Activated CD4-positive, alpha-beta T cell treated with anti-CD3 and anti-CD28 coated beads, Interleukin-2, amount 10 ng/mL, durations not matched to agents 7 days and 5 days (primary cell): ENCODE measurements at places on chromosomes 2 and 18.

- no peak for DNase-seq
Observed at GRCh38 chr2:240643093-240643810, 18.0 kb downstream of the GPR35 start.

DNA sequence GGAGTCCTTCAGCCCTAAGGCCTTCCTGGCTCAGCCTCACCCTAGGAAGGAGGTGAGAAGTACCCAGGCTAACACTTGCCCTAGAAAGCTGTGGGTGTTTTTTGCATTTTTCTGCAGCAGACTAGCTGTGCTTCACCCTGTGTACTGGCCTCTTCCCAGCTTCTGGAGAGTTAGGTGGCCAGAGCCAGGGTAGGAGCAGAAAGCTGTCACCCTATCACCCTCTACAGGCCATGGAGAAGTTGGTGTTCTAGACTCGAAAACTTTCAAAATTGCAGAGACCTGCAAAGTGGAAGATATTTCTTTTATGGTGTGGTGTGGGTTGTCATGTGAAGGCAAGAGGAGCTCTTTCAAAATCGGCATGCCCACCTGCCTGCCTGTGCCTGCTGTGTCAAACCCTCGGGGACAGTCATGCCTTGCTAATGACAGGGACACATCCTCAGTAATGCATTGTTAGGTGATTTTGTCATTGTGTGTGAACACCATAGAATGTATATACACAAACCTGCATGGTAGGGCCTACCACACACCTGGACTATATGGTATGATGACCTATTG is 29.8 kb downstream of the EHD3 start:
- DNase-seq, result no peak

- no peak for DNase-seq
Observed at GRCh38 chr2:235229236-235229635, 264.6 kb upstream of the AGAP1 start.

DNA sequence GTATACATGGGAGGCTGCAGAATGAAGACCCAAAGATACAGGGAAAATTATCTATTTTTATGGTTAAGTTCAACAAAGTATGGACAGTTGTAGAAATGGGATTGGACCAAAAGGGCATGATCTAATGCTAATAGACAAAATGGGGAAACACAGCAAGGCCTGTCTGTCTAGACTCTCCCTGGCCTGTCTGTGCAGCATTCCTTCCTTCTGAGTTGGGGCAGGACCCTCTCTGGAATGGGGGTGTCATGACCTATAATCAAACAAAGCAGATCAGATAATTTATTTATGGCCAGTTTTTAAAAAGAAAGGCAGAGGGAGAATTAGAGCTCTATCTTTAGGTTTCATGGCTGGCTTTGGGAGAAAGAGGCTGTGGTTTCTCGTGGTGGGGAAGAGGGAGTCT is 104.4 kb downstream of the CTIF start:
- no peak for DNase-seq

DNA sequence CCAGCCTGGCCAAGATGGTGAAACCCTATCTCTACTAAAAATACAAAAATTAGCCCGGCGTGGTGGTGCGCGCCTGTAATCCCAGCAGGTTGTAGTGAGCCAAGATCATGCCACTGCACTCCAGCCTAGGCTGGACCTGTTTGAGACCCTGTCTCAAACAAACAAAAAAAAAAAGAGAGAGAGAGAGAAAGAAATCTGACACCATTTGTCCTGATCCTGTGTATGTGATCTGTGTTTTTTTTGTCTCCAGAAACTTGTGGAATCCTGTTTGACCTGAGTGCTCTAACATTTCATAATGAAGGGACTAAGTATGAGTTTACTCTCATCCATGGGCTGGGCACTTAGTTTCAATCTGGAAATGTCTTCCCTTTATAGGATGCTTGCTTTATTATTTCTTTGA is 6.4 kb upstream of the ITPRIPL1 start:
- DNase-seq, result no peak

- no peak for DNase-seq
Observed at GRCh38 chr2:35790292-35790691, 565.3 kb upstream of the CRIM1 start.

- DNase-seq, result no peak
Observed at GRCh38 chr2:127594116-127594591, 51.8 kb upstream of the GPR17 start.

DNA sequence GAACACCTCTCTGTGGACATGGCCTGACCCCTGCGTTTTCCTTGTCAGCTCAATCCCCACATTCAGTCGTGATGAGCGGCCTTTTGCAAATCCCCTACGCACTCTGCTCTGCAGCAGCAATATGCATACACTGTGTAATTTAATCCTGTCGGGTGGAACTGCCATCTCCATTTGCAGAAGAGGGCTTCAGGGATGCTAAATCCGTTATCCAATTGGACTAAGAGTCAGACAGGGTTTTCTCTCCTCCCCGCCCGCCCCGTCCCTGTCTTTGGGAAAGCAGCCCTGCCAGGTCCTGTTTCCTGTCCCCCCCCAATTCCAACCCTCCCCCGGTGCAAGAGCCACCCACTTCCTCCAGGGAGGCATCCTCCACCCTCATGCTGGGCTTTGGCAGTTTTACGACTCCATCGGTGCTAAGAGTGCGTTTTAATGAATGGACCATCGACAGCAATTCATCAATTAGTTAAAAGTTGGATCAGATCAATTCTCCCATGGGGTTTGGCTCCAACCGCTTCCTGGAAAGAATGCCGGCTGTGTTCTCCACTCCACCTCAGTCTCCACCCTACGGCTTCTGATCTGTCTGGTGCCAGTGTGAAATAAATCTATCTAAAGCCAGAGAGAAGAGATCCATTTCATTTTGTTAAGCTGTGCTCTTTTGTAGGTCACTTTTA is 53.5 kb upstream of the ASAP2 start:
- DNase-seq, result no peak

- no peak for DNase-seq
Observed at GRCh38 chr2:238106698-238107524, 6.8 kb downstream of the ESPNL start.

GRCh38 chr2:198376677-198377076 is 572.3 kb downstream of the PLCL1 start:
- DNase-seq, result no peak

GRCh38 chr18:35158728-35159450 is 81.9 kb upstream of the ZNF397 start:
- peak; percentile 38 for DNase-seq

DNA sequence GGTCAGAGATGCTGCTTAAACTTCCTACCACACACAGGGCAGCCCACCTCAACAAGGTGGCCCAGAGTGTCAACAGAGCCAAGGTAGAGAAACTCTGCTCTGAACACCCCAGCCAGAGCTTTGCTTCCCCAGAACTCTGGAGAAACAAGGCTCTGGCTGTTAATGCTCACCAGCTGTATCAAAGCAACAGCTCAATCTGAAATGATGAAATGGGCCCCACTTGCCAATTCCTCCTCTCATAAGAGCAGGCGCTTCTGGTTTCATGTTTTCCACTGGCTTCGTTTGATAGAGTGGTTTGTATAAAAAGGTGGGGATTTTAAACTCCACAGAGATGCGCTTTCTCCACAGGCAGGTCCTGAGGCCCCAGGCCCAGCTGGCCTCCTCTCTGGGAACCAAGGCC is 60.9 kb upstream of the TFCP2L1 start:
- DNase-seq, result no peak

DNA sequence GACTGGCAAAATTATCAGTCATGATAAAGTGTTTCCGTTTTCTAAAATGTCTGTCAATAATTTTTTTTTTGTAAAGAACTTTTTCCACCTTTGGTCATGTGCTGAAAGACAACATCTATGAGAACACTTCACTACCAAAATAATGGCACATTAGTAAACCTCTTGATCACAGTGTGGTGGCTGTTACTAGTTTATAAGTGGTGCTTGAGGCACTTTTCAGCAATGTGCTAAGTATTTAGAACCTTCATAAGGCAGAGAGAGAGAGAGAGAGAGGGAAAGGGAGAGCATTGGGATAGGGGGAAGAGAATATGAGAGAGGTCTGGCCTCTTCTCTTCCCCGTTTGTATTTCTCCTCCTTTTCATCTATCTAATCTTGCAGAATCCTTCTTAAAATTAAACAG is 1.1 kb upstream of the NYAP2 start:
- no peak for DNase-seq

- DNase-seq, result no peak
Observed at GRCh38 chr2:132690664-132691303, 20.8 kb upstream of the LYPD1 start.

DNA sequence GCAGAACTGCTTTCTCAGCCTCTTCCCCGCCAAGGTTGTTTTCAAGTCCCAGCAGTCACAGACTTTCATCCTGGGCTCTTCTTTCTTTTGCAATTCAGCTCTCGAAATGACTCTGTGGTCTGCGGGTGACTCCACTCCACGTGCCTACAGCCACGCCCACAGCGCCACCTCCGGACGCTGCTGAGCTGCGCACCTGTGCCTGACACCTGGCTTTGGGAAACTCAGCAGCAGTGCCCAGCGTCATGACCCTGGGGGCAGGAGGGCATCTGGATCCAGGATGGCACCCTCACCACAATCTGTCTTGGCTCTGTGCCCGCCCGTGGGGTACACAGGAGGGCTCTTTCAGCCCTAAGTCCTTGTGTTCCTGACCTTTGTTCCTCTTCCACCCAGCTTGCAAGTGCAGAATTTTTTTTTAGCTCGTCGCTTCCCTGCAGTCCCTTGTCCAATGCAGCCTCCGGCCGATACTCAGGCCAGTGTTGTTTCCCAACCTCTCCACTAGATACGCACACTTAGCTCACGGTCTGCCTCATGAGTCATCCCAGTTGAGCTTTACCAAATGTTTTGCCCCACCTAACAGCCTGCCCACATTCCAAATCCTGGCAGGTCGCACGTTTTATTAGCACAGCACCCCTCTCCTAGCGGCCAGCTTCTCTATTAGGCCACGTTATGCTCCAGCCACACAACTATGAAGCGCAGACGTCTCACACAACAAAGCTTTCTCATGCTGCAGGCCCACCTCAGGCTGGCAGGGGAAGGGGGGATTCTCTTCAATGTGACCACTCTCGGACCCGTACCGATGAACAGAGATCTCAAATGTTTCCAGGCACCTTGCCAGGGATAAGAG is 6.5 kb upstream of the CAPN10 start:
- DNase-seq, result peak; percentile 77

- DNase-seq, result no peak
Observed at GRCh38 chr18:34528177-34528576, 181.9 kb upstream of the DTNA start.

DNA sequence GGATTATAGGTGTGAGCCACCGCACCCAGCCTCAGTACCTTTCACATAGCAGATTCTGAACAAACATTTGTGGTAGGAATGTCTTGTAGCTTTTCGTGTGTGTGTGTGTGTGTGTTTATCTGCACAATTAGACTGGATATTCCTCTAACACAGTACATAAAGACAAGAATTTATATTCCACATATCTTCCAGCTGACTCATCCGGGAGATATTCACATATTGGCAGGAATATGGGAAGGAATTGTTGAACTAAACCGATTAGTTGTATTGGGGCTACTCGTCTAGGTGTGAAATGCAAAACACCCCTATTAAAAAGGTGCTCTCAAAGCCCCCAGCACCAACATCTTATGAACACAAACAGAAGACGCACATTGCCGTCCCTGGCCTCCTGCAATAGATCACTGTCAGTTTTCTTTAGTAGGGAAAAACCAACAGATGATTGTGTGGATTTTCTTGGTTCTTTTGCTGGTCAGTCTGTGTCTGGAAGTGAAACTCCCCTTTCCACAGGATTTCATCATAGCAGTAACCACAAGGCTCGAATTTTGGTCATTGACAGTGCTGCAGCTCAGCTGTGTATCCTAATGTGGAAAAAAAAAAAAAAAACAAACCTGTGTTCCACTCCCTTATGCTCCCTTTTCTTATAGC is 208.5 kb upstream of the ACVR2A start:
- DNase-seq, result no peak

DNA sequence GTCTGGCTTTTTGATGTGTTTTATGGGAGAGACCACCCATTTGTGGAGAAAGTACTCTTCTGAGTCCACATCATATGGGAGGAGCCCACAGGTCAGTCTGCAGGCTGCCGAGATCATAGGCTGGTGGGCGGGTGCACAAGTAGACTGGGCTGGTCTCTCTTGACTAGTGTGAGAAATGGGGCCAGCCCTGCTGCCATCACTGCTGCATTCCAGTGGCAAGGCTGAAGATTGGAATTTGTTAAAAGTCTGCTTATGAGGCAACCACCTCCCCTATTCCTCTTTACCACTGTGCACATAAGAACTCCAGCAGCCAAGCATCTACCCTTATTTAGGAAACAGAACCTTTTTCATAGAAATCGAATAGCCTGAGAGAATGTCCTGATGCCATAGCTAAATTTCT is 200.7 kb downstream of the DIS3L2 start:
- no peak for DNase-seq

GRCh38 chr2:40284797-40285196 is 167.1 kb downstream of the SLC8A1 start:
- DNase-seq, result no peak

- DNase-seq, result no peak
Observed at GRCh38 chr2:180677200-180677599, 303.2 kb upstream of the UBE2E3 start.

GRCh38 chr2:60555066-60555782 is 1.8 kb upstream of the BCL11A start:
- peak; percentile 75 for DNase-seq

GRCh38 chr2:119659601-119660342 is 19.2 kb upstream of the TMEM177 start:
- DNase-seq, result peak; percentile 36

DNA sequence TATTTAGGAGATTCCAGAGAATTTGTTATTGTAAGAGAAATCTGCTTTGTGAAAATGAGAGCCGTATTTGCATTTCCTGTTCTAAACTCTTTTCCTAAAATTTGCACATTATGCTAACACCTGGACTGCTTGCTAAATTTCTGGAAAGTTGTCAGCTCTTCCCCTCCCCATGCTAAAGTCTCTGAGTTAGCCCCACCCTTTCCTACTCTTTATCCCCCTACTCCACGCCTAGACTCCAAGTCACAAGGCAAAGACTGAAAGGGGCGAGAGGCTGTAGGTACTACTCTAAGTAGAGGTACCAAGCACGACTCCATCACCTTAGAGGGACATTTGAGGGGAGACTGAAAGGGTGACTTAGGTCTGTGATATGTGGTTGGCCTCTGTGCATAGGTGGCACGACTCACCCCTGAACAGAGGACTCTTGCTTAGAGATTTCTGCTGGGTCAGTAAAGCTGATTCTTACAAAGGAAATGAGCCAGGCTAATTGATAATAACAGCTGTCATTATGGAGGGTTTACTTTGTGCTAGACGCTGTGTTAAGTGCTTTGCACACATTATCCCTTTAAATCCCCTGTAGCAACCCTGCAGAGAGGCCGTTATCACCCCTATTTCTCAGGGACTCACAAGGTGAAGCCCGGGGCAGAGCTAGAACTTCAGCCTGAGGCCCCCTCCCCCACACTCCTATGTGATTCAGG is 373.5 kb downstream of the EN1 start:
- no peak for DNase-seq

GRCh38 chr2:218645126-218645525 is 14.3 kb downstream of the ZNF142 start:
- no peak for DNase-seq

- DNase-seq, result no peak
Observed at GRCh38 chr2:121052521-121052920, 232.5 kb downstream of the TFCP2L1 start.

DNA sequence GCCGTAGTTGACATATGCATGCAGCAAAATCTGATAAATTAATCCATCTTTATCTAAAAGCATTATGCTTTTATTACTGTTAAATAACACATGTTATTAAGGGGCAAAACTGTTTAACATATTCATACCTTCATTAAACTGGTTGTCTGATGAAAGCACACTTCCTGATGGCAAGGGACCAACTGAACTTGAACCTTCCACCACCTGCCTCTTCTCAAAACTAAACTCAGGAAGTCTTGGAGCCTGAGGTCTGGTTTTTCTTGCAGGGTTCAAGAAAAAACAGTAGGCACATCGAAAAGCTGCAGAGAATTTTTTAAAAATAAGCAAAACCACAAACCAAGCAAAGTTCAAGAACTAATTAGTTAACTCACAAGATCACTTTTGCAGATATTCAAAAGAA is 64.9 kb downstream of the LNPK start:
- DNase-seq, result no peak
